A549 treated with ZK216348 at 1 μM for 4 hours (cell line): ENCODE measurements at places on chromosomes 2 and 18. TPM values are rescaled to one million over a fixed set of nuclear protein-coding genes. Genes with fewer than 3 reads are reported as not detected.

The FAM110C gene
- total RNA-seq: 0.06 to 0.12 TPM (median 0.08 TPM) in 4 of 5 replicates, not detected in the other

The ASAP2 gene
- total RNA-seq: 28.4 to 49.8 TPM (median 41.9 TPM) in 5 replicates

The DYNAP gene
- total RNA-seq: not detected in 5 replicates

The PIK3C3 gene
- total RNA-seq: 17.7 to 21.9 TPM (median 19.1 TPM) in 5 replicates

The PRKRA gene
- total RNA-seq: 22.9 to 38.3 TPM (median 30.3 TPM) in 5 replicates

The MYOM1 gene
- 0.07 to 0.28 TPM (median 0.12 TPM) in 5 replicates for total RNA-seq

The COLEC11 gene
- total RNA-seq: 0.39 to 1.4 TPM (median 0.47 TPM) in 5 replicates

The RFX8 gene
- total RNA-seq: not detected in 5 replicates

The C2orf80 gene
- not detected in 5 replicates for total RNA-seq

The REG3A gene
- not detected in 5 replicates for total RNA-seq

The STARD6 gene
- total RNA-seq: not detected in 5 replicates

The MAPK4 gene
- 0.08 to 0.18 TPM (median 0.14 TPM) in 5 replicates for total RNA-seq

The UCN gene
- 1.3 to 2.5 TPM (median 1.6 TPM) in 5 replicates for total RNA-seq

The CDH7 gene
- total RNA-seq: 0.02 TPM in 1 of 5 replicates, not detected in the others

The PLGLB1 gene
- 0.59 to 1.5 TPM (median 0.84 TPM) in 4 of 5 replicates, not detected in the other for total RNA-seq
